Stimulated activated CD4-positive, alpha-beta T cell treated with anti-CD3 and anti-CD28 coated beads, Interleukin-2, amount 100 ng/mL, for 24 hours (primary cell): ENCODE measurements at places on chromosomes 13 and 19.

GRCh38 chr13:46795321-46795720, 1.6 kb downstream of the ESD start:
- DNase-seq, result no peak

- DNase-seq, result no peak
Observed at GRCh38 chr13:29852472-29853054, 2.1 kb upstream of the UBL3 start.

- DNase-seq, result peak; percentile 5
Observed at GRCh38 chr19:23971598-23971997, 56.9 kb downstream of the ZNF726 start.

- DNase-seq, result no peak
Observed at GRCh38 chr13:111893071-111893606, 173.8 kb upstream of the SOX1 start.

DNA sequence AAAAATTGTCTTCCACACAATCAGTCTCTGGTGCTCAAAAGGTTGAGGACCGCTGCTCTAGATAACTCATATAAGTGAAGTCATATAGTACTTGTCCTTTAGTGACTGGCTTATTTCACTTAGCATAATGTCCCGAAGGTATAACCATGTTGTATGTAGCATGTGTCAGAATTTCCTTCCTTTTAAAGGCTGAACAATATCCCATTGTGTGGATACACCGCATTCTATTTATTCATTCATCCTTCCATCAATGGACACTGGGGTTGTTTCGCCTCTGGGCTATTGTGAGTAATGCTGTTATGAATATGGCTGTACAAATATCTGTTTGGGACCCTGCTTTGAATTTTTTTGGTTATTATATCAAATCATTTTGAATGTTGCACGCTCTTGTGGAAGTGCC, 4.6 kb upstream of the LYPD5 start:
- DNase-seq, result no peak

GRCh38 chr19:49106648-49107135, 7.5 kb upstream of the LIN7B start:
- peak; percentile 75 for DNase-seq

DNA sequence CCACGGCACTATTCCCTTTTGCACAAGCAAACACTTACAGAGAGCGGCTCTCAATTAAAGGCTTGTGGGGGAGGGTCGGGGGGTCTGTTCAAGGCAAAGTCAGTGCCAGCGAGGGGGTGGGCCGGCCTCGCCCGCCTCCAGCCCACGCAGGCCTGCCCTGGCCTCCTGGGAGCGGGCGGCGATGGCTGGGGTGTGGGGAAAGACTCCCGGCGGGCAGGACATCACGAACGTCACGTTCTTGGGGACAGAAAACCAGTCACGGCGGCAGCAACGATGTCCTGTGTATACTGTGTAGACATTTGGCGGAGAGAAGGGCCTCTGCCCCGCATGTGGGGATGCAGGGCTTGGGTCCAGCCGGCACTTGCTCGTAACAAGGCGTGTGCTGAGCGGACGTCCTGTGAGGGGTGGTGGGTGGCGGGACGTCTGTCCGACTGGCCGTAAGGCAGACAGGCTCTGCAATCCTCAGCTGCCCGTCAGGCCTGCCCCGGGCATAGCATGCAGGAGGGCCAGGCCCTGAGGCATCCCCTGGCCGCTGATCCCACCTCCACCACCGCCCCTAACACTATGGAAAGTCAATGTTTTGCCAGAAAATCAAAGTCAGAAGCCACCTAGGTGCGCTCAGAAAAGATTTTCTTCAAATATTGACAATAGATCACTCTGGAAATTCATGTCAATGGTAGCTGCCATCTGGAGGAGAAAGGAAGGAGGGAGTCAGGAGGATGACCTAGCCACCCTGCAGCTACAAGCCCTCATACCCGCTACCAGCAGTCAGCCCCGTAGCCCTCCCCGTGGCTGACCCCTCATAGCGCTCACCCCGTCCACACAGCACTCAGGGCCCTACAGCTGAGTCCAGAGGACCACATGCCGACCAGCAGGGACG, 5.8 kb upstream of the EPHX3 start:
- DNase-seq, result no peak

DNA sequence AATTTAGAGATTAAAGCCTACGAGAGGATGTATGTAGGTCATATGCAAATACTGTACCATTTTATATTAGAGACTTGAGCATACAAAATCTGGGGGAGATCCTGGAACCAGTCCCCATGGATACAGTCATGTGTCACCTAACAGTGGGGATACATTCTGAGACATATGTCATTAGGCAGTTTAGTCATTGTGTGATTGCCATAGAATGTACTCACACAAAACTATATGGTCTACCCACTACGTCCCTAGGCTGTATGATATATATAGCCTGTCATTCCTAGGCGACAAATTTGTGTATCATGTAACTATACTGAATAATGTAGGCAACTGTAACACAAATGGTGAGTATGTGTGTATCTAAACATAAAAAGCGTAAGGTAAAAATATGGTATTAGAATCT, 62.8 kb downstream of the WDFY2 start:
- DNase-seq, result no peak

- DNase-seq, result no peak
Observed at GRCh38 chr13:95083066-95083465, 218.2 kb downstream of the ABCC4 start.

DNA sequence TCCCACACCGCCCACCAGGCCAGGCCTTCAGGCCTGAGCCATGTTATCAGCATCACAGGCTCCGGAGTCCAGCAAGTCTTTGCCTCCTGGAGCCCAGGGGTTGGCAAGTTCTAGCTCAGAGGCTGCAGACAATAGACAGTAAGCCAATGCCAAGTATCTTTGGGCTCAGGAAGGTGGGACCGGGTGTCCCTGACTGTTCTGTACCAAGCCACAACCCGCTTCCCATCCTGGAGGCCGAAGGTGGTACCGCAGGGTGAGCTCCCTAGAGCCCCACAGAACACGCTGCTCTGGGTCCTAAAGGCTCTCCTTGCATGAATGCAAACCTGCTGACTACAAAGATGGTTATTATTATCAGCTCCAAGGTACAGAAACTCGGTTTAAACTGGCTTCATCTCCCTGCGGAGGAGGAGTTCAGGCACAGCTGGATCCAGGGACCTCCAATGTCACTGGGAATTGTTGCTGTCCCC, 5.5 kb upstream of the FSTL3 start:
- DNase-seq, result no peak

DNA sequence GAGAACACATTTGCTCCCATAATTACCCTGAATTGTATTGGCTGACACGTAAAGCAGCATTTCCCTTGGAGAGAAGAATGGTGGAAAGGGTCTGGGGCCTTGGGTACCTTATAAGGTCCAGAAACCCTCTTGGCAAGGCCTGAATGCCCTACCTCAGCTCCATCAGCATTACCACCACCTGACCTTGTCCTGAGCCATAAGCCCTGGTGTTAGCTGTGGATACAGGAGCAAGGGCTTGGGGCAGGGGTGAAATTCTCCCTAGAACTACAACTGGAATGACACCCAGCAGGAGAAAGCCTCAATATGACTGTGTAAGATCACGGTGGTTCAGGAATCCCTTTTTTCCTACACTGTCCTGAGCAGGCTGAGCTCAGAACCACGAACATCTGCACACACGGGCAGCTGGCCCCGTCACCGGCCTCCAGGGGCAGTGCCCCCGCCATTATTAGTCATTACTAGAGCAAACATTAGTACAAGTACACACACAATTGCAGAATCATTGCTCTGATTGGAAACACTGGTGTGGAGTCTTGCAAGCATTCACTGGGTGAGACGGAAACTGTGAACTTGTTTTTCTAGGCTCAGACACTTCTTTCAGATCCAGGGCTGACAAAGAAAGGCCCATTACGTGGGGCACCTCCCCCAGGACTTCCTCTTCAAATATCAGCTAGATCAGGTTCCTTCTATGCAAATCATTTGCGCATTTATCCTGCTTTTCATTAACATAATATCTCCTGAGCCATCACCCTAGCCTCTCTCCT, 26.8 kb upstream of the MTIF3 start:
- peak; percentile 20 for DNase-seq

DNA sequence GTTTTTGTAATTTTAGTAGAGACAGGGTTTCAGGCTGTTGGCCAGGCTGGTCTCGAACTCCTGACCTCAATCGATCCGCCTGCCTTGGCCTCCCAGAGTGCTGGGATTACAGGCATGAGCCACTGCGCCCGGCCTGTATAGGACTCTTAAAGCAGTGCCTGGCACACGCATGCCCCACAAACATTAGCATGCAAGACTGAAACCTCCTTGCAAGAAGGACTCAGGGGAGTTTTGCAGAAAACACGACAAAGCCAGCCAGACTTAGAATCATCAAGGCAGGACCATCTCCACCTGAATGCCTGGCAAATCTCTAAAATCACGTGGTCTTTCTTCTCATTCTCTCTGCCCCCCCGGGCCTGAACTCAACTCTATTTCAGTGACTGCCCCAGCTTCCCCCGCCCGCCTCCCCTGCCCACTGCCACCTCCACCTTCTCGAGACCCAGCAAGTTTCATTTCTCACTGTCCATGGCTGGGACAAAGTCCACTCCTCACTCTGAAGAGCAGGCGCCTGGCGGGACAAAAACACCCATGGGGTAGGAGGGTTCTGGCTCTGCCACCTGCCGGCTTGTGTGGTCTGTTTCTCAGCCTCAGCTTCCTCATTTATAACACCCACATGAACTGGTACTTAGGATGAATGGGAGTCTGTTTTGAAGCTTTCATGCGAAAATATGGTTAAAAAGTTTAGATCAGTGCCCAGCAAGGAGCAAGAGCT, 2.4 kb downstream of the TICAM1 start:
- DNase-seq, result no peak

- peak; percentile 49 for DNase-seq
Observed at GRCh38 chr19:49441210-49441959, at the start of gene SLC17A7. Gene SLC17A7 (minus strand): TSS chr19:49441527. CDS start chr19:49441379, 148 bp downstream.

GRCh38 chr13:35787937-35788336, 311.4 kb upstream of the MAB21L1 start:
- no peak for DNase-seq

- DNase-seq, result no peak
Observed at GRCh38 chr19:18503337-18503970, 18.4 kb downstream of the ELL start.

- no peak for DNase-seq
Observed at GRCh38 chr13:23380534-23380933, 53.0 kb downstream of the SACS start.

DNA sequence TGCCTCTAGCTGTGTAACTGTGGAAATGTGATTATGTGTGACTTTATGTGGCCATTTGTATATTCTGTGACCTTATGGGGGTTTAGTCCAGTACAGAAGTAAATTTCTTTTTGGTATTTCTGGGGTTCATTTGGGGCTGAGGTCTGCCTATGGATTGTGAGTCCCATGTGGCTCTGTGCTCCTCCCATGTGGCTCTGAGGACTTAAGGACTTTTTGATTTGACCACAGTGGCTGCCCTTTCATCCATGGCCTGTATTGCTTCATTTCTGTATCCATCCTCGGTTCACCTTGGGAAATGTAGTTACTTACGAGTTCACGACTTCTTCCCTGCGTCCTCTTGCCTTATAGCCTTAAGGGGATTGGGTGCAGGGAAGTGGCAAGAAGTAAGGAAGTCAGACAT, 1.0 kb downstream of the ZNF420 start:
- DNase-seq, result no peak

GRCh38 chr13:51731759-51732158, 72.2 kb downstream of the DHRS12 start:
- no peak for DNase-seq

DNA sequence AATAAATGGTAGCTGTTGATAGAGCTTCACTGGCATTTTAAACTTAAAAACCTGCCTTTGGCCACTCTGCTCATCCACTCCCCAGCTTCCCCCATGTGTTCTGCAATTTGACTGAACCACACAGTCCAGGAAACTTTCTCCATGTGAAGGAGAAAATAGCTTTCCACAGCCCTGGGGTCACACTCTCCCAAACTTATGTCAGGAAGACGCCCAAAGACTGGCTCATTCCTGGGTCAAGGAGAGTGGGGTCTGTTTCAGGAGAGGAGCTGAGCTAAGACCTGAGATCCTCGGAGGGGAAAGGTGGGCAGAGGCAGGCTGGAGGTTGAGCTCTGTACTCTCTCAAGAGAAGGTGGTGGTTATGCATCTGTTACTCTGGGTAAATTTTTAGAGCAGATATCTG, 48.7 kb upstream of the GPI start:
- DNase-seq, result no peak

DNA sequence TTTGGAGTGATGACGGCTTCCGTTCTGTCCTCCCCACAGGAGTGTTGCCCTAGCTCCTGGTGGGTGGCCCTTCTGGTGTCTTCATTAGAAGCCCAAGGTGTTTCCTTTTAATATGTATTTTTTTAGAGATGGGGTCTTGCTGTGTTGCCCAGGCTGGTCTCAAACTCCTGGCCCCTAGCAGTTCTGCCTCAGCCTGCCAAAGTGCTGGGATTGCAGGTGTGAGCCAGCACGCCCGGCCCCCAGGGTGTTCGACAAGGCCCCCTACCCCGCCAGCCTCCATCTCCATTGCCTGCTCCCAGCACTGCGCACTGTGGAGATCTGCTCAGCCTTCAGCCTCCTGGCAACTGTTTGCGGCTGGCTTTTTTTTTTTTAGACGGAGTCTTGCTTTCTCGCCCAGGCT, 31.2 kb downstream of the BTBD2 start:
- no peak for DNase-seq

DNA sequence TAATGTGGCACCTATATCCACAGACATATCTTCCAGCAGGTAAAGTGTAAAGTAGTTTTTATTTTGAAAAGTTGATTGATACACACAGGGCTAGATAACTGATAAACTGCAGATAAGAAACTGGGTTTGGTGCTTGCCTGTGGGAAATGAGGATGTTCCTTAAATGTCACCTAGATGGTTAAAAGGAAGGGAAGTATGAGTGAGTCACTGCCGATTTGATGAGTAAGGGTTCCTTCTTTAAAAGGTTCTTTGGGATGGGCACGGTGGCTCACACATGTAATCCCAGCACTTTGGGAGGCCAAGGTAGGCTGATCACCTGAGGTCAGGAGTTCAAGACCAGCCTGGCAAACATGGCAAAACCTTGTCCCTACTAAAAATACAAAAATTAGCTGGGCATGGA, 73.8 kb upstream of the FRY start:
- DNase-seq, result no peak

DNA sequence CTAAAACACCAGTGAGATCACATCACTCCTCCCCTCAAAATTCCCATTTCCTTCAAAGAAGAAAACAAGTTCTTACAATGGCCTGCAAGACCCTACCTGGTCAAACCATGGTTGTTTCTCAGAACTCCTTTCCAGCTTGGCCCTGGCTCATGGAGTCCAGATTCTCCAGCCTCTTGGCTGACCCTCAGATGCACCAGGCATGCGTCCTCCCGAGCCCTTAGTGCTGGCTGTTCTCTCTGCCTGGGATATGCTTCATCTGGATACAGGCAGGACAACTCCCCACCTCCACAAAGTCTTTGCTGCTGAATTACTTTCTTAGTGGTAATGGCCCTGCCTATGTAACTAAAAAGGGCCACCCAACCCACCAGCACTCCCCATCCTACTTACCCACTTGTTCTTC, 94.3 kb downstream of the MBNL2 start:
- no peak for DNase-seq

DNA sequence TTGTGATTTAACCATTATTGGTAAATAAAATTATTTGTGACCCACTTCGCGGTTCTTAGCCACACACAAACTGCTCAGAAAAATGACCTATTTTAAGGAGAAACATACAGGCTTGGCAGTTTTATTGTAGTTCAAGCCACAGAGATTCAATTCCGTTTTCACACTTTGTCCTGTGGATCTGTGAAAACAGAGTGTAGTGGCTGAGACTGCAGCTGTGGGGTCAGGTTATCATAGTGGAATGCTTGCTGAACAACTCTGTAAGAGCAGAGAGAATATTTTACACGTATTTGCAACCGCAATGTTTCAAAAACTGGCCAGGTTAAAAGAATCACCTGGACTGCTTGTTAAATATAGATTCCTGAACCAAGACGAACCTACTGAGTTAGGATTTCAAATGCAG, 292.5 kb downstream of the GPC5 start:
- DNase-seq, result no peak

- no peak for DNase-seq
Observed at GRCh38 chr13:27641711-27642502, 20.2 kb downstream of the POLR1D start.
